ENCODE measurements at places on chromosomes 7 and 10. TPM values are rescaled to one million over a fixed set of nuclear protein-coding genes. Genes with fewer than 3 reads are reported as not detected.

MAT1A gene
- total RNA-seq = 0.76 TPM

ASB4 gene
- 0.10 TPM for total RNA-seq

LIPF gene
- not detected for total RNA-seq

EEF1AKMT2 gene
- total RNA-seq = 15.5 TPM

DNA sequence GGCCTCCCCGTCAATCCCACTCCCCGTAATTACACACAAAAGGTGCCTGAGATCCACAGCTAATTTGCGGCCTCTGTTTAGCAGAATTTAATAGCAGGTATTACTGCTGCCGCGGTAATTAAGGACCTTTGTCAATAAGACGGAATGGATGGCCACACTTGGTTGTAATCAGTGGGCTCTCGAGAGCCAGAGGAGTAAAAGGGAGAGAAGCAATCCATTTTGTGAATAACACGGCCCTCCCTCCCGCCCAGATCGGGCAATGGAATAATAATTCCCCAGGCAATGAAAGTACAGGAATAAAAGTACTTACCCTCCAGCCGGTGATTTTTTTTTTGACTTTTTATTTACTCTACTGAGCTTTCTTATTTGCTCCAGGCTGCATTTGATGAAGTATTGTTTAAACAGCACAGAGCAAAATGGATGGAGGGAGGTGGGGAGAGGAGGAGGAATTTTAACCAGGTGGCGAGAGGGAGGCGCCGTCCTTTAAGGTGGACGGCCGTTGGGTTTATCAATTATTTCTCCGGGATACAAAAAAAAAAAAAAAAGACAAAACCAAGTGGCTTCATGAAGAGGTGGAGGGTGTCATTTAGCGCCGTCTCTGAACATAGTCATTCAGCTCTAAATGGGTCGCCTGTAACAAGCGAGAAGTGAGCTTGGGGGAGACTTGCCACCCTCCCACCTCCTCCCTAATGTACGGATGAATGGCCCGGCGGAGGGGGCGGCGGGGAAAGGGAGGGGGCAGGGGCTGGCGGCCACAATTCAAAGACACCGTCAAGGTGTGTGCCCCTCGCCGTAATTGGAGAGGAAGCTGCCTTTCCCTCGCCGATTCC, 120.3 kb downstream of the BUB3 start:
- H3K27ac ChIP-seq = no peak overlapping the region
- no peaks in the 10 kb centered on the region for H3K36me3 ChIP-seq
- peak overlapping the region; percentile 17 for H3K4me3 ChIP-seq
- H3K4me1 ChIP-seq = no peaks in the 10 kb centered on the region
- H3K27me3 ChIP-seq = peaks cover 30% of the 10 kb centered on the region

GRCh38 chr10:102917314-102917961, 656 bp upstream of the CNNM2 start:
- no peaks in the 10 kb centered on the region for H3K27me3 ChIP-seq
- peaks cover 30% of the 10 kb centered on the region for H3K4me1 ChIP-seq
- H3K36me3 ChIP-seq = no peaks in the 10 kb centered on the region
- peak overlapping the region; percentile 87 for H3K27ac ChIP-seq
- H3K4me3 ChIP-seq = peak overlapping the region; percentile 85

DNA sequence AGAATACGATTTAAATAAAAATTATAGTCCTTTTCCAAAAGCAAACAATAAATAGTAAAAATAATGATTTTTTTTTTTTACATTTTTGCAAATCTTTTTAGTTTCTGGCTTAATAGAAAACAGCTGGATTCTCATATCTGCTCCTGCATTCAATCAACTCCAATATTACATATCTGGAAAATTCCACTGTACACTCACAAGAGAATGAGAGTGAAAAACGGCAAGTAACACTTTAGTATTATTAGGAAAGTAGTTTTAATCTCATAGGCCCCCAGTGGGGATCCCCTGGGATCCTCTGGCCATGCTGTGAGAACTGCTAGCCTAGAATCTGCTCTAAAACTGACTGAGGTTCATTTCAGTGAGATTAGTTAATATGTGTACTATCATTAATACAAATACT, 128.6 kb upstream of the LRRN3 start:
- no peaks in the 10 kb centered on the region for H3K27me3 ChIP-seq
- no peak for DNase-seq
- H3K4me1 ChIP-seq = no peaks in the 10 kb centered on the region

DNA sequence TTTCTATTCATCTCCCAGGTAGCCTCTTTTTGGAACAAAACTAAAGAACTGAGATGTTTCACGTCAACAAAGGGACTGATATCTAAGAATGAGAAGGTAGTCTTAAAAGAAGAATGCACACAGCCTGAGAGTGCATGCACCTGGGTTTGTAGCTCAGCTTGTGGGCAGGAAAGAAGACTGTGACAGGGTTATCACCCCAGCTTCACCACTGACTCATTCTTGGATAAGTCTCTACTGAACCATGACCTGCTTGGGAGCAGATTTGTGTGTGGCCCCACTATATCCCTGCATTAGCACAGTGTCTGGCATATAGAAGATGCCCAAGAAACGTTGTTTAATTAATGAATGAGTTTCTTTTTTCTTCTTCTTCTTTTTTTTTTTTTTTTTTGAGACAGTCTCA, 187.5 kb downstream of the GPAM start:
- no peaks in the 10 kb centered on the region for H3K36me3 ChIP-seq
- H3K27ac ChIP-seq = no peak overlapping the region
- no peak for DNase-seq
- no peaks in the 10 kb centered on the region for H3K4me1 ChIP-seq

- no peaks in the 10 kb centered on the region for H3K27me3 ChIP-seq
- H3K4me3 ChIP-seq = no peak overlapping the region
- DNase-seq = no peak
- H3K27ac ChIP-seq = no peak overlapping the region
- H3K4me1 ChIP-seq = no peaks in the 10 kb centered on the region
- H3K36me3 ChIP-seq = no peaks in the 10 kb centered on the region
These were observed 28.9 kb downstream of the GNAT3 start for GRCh38 chr7:80482950-80483349.

- H3K36me3 ChIP-seq = no peaks in the 10 kb centered on the region
- no peak overlapping the region for H3K27ac ChIP-seq
- DNase-seq = peak; percentile 66
These were observed 12.6 kb upstream of the CDH23 start for GRCh38 chr10:71383972-71384687.

- H3K4me3 ChIP-seq = no peak overlapping the region
- no peaks in the 10 kb centered on the region for H3K27me3 ChIP-seq
- no peak for DNase-seq
These were observed 1096.9 kb upstream of the POT1 start for GRCh38 chr7:126026421-126027088.

- no peak for DNase-seq
- H3K4me3 ChIP-seq = no peak overlapping the region
- no peaks in the 10 kb centered on the region for H3K27me3 ChIP-seq
- no peaks in the 10 kb centered on the region for H3K36me3 ChIP-seq
- H3K4me1 ChIP-seq = no peaks in the 10 kb centered on the region
- H3K27ac ChIP-seq = no peak overlapping the region
These were observed 119.9 kb downstream of the PLXNA4 start for GRCh38 chr7:132456418-132456817.
